ENCODE measurements at places on chromosomes 12 and 14.

DNA sequence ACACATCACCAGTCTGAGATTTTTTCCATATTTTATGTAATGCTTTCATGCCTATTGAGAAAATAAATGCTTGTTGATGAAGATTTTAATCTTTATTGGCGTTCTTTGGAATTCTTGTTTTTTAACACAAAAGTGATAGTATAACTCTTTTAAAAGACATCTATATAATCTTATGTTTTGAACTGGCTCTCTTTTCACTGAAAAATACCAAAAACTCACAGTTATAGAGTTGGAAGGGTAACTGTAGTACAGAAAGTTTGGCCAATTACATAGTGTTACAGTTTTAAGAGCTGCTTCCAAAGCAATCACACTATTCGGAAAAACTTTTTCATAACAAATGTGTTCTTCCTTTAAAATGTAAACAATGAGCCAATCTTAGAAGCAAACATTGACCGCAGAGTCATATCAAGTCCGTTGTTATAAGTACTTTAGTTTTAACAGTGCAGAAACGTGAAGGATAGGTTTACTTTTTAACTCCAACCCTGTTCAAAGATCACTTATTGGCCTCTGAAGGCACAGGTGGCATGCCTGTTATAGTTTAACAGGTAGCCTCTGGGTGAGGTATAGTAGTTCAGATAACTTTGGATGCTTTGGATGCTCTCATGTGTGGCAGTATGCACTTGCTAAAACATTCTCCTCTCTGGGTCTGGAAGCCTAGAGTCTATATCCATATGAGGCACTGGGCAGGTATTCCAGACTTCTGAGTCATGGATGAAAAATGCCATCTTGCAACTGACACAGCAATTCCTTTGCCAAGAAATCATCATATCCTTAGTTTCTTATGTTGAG lies 12.1 kb upstream of the NTN4 start:
- DNase-seq = no peak

DNA sequence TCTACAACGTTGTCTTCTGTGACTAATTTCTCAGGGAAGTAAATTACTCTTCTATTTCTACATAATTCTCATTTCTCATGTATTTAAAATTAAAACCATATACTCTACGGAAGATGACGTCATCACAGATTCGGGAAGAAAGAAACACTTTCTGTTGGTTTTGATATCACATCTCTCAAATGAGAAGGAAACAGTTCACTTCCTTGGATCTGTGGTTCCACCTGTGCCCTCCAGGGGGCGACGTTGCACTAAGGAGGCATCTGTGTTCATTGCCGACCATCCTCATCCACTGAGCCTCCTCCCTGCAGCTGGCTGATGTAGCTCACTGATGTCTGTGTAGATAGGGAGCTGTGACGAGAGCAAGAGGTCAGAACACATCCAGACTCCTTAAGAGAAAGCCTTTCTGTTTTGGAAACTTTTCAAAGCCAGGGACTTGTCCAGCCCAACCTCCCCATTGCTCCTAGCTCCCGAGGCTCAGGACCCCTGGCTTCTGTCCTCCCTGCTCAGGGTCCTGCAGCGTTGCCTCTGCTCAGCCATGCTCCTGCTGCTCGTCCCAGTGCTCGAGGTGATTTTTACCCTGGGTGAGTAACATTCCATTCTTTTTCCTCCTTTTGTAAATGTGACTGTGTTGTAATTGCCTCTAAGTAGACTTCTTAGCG lies 172.7 kb upstream of the OR4E1 start:
- peak; percentile 86 for DNase-seq

DNA sequence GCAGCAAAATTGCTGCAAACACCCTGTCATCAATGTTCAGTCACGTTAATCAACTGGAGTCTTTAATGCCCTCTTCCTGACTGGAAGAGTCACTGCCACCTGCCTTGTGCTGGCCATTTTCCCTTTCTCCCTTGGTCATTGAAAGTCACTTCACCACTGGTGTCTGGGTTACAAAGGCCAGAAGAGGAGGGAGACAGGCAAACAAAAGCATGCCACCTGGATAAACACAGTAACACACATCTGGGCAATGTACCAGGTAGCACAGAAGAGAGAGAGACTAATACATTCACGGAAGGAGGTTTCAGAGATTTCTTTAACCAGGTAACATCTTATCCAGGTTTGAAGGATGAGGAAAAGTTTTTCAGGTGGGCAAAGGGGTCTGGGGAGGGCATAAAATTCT lies 32.7 kb downstream of the GPHB5 start:
- DNase-seq = no peak

- no peak for DNase-seq
These were observed 52.2 kb downstream of the PHETA1 start for GRCh38 chr12:111316671-111317070.

DNA sequence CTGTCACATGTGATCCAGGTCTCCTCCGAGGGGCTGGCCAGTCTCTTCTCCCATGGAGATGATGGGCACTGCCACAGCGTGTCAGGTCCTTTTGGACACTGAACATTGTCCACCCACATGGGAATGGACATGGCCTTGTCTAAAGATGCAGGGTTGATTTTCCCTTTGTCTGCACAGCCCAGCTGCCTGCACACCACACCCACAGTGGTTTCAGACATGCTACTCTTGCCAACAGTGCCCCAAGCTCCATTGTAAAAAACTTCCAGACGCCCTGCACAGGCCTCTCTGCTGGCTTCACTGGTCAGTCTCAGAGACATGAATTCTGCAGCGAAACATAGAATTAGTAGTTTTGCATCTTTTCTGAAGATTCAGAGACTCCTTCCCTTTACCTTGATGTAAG lies 18.5 kb downstream of the CD163 start:
- no peak for DNase-seq

DNA sequence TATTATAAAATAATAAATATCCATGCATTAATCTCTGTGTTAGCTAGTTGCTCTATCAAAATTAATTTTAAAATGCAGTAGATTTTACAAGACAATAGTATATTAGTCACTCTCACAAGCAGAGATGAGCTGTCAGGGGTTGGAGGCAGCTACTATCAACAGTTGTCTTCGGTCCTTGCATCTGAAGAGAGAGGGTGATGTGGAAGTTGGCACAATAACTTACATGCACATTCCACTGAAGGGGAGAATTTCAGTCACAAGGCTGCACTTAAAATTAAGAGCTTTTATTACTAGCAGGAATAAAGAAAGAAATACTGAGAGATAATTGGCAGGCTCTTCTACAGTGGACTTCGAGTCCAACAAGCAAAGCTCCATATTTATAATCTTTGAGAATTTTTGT lies 166.9 kb upstream of the DCN start:
- no peak for DNase-seq

DNA sequence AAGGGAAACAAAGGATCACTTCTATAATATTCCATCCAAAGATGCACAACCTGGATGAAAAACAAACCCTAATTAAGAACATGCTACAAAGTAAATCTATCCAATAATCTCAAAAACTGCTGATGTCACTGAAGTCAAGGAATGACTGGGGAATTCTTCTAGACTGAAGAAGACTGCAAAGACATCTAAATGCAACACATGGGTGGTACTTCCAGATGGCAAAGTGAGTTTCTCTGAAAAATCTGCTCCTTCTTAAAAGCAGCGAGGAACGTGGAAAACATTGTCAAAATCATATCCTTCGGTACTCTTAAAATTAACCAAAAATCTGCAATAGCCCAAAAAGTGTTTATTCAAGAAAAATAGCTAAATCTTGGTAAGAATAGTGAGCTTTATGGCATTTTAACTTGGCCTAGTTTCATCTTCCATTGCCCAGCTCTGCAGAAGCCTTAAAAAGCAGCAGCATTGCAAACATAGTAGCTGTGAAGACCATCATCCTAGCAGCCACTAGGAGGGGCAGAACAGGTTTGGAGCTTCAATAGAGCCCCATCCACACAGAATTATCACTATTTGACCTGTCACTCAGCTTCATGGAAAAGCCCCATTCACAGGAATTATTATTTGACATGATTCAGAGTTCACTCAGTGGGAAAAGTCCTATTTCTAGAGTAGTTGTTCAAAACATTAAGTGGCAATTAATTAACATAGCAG lies 7.4 kb downstream of the CLEC14A start:
- DNase-seq = no peak

GRCh38 chr14:88037325-88037724 lies 32.4 kb downstream of the GPR65 start:
- no peak for DNase-seq

GRCh38 chr12:57575771-57576612 lies 15.0 kb upstream of the PIP4K2C start:
- no peak for DNase-seq

DNA sequence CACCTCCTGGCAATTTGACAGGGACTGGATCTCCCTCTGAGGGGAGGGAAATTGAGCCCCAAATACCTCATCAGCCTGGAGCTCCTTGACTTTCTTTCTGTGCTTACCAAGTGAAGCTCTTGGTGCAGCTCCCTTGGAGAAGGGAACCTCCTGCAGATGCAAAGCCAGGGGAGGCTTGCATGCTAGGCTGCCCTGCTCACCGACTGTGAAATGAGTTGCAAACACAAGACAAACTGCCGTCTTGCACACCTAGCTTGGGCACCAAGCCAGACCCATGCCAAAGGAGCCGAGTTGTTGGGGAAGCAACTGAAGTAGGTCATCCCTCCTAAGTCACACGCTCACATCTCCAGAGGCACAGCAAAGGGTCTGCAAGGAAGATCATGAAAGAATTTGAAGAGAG lies 95.2 kb downstream of the GTF2A1 start:
- no peak for DNase-seq

GRCh38 chr12:108240027-108240785 lies 98.9 kb downstream of the CMKLR1 start:
- DNase-seq = no peak

DNA sequence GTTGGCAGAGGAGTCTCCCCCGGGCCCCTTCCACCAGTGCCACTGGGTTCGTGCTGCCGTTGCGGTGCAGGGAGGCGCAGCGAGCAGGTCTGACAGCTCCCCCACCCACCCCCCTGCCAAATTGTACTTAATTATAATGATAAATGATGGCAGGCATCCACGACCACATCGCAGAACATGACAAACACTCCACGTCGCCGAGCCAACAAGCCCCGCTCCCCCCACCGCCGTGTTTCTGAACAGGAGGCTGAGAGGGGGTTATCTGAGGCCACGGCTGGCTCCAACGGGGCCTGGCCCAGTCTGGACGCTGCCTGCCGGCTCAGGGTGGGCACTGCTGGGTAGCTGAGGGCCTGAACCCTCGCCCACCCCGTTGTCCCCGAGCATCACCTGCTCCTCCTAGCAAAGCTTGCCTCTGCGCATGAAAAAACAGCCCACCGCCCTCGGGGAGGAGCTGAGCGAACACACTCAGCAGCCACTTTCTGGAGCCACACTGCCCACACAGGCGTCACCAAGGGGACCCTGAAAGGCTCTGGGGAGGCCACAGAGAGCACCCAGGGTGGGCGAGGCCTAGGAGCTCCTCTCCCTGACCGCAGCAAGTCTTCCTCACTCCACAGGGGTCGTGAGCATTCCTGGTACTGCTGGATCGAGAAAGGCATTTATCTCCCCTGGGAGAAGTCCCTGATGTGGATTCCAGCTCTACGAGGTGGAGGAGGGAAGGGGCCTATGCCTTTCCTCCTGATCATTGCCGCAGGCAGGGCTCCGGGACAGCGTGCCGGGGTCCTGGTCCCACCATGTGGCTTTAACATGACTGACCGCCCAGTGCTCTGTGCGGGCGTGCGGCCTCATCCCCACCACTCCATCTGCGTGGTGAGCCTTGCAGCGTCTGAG lies 35.4 kb upstream of the DIO3 start:
- DNase-seq = no peak

- no peak for DNase-seq
These were observed 232.9 kb upstream of the TMTC1 start for GRCh38 chr12:30016540-30017055.

DNA sequence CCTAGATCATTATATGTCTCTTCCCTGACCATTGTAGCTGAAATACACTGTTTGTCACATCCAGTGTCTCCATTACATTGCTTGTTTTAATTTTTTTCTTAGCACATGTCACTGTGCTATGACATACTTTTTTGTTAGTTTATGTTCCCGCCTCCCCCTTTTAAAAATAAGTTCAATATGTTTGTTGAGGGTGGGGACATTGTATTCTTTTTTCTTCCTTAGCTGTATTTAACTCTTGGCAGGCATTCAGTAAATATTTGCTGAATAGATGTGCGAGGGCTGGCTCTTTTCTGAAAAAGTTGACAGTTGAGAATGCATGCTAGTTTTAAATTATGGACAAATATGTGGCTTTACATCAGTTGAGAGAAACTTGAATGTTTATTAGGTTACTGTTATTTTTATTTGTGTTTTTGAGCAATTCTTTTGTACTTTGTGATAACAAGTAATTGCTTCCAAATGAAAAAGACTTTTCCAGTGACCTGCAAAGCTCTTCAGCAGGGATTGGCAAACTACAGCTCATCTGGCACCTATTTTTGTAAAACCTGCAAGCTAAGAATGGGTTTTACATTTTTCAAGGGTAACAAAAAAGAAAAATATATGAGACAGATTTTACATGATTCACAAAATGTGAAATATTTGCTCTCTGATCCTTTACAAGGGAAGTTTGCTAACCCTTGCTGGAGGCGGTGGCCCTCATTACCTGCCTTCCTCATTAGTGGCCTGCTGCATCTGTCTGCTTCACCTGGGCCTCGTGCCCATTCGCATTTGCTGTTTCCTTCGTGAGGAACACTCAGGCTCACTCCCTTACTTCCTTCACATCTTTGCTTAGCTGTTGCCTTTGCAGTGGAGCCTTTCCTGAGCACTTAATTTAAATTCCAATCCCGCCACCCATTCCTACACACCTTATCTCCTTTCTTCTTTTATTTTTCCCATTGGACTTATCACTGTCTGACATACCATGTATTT lies 229.4 kb downstream of the ERC1 start:
- no peak for DNase-seq

Measured in activated CD4-positive, alpha-beta T cell treated with anti-CD3 and anti-CD28 coated beads for 48 hours (primary cell).